ENCODE measurements at places on chromosomes 4 and X.

DNA sequence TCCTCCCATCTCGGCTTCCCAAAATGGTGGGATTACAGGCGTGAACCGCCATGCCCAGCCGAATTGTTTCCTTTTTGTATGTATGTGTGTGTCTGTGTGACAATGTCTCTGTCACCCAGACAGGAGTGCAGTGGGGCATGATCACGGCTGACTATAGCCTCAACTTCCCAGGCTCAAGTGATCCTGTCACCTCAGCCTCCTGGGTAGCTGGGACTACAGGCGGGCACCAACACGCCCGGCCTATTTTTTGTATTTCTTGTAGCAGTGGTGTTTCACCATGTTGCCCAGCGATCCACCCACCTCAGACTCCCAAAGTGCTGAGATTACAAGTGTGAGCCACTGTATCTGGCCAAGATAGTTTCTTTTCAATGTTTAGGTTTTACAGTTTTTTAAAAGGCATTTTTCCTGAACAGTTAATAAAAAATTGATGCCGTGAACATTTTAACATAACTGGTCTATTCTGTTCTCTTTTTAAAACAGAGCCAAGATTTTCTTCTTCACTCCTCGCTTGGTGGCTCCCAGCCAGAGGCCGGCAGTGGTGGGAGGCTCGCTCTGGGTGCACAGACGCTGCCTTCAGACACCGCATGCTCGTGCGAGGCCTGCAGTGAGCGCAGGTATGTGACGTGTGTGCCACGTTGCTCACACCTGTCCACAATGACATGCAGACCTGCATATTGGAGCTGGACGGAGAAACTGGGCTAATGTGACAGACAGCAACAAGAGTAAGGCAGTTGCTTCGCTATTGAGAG, 88.5 kb downstream of the FAM193A start:
- no peak for DNase-seq

GRCh38 chr4:71602289-71602900, 181.5 kb downstream of the GC start:
- no peak for DNase-seq

- no peak for DNase-seq
Measured at GRCh38 chr4:48939785-48940184, 33.2 kb upstream of the OCIAD2 start.

- no peak for DNase-seq
Measured at GRCh38 chrX:100208076-100208475, 202.0 kb downstream of the PCDH19 start.

DNA sequence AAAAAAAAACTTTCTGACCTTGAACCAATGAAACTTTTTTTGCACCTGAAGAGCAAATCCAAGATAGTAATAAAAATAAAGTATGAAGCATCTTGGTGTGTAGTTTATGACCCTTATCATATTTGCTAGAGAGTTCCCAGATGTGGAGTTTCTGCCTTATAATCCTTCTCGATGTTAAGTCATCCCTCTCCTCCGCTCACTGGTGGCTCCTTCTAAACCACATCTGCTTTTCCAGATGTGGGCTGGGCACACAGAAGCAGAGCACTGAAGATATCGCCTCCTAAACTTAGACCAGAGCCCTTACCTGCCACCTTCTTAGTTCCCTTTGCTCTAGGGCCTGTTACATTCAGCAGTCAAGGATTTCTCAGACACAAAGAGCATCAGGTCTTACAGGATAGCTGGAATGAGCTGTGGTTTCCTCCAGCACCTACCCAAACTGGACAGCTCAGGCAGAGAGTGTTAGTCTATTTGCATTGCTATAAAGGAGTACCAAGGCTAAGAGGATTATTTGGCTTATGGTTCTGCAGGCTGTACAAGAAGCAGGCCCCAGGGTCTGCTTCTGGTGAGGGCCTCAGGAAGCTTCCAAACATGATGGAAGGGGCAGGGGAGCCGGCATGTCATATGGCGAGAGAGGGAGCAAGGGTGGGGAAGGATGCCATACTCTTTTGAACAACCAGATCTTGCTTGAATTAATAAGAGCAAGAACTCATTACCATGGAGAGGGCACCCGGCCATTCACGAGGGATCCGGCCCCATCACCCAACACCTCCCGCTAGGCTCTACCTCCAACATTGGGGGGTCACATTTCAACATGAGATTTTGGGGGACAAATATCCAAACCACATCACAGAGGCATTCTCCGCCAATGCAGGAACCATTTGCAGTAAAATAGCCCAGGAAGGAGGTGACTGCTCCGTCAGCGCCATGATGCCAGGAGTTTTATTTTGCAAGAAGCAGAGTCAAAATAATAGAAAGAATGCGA, 75.6 kb upstream of the HELT start:
- no peak for DNase-seq

DNA sequence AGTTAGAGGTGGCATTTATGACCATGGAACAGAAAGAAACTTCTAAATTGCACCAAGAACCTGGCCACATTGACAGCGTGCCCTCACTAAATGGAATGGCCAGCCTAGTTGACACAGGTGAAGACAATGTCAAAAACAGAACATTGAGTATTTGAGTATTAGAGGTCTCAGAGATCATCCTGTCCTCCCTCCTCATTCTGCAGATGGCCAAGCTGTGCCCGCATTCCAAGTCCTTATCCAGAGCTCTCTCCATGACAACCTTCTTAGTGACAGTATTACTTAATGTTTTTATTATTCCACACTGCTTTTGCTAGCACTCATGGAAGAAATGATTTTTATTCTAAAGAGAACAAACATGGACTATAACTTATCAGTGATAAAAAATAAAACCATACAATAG, 9.9 kb upstream of the CCDC110 start:
- no peak for DNase-seq

DNA sequence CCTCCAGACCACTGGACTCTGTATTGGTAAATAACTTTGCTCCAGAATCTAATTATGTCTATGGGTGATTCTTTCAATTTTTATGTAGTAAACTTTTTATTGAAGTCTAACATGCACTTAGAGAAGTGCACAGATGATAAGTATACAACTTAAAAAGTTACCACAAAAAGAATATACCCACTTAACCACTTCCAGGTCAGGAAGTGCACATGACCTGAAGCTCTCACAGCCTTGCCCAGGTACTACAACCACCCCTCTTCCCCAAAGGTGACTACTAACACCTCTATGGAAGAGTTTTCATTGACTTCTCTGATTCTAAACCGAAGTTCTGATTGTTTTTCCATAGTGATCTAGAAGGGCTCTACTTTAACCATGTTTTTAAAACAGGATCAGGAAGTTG, 43.6 kb upstream of the SPRY1 start:
- DNase-seq: no peak

DNA sequence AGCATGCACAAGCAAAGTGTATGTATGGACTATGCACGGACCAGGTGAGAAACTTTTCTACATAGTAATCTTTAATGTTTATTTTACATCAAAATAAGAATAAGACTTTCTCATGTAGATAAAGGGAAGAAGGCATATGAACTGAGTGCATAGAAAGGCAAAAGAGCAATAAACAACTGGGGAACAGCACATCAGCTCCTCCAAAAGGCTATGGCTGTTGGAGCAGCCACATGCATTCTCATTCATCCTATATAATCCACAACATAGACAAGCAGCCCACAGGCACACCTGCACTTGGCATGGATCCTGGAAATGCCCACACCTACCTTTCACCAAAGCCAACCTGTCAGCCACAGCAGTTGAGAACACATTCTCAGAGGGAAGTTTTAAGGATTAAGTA, 586.9 kb upstream of the INTU start:
- DNase-seq: no peak

- DNase-seq: no peak
Measured at GRCh38 chr4:61427099-61427817, 227.1 kb downstream of the ADGRL3 start.

DNA sequence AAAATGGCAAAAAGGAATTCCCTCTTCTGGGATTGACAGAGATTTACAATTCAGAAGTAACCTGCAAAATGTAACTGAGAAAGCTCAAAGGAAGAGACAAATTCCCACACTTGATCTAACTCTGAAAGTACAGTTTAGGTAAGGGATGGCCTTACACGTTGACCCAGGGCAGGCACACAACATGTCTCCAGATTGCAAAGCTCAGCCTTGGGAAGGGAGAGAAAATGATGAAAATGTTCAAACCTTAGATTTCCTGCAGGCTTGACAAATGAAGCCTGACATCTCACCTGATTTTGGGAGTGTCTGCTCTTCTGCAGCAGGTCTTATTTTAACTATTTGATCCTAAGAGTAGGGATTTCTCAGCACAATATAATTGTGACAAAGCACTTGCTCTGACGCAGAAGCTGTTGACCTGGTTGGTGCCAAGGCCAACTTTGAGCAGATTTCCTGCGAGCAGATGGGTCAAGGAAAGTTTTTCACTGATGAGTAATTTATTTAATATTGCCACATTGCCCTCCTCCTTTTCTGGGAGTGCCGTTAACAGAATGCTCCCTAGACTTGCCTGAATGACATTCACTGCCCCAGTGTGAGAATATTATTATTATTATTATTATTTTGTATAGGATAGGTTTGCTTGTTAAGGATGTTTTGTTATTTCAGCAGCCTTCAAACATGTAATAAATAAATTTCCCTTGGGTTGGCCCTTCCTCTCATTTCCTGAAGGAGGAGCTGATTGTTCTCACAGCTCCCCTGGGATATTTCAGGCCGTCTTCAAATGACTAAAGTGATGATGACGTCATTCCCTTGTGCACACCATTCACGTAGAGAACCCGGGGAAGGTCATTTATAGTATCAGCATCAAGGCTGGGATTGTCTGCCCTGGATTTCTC, 157.1 kb downstream of the VEGFC start:
- no peak for DNase-seq

DNA sequence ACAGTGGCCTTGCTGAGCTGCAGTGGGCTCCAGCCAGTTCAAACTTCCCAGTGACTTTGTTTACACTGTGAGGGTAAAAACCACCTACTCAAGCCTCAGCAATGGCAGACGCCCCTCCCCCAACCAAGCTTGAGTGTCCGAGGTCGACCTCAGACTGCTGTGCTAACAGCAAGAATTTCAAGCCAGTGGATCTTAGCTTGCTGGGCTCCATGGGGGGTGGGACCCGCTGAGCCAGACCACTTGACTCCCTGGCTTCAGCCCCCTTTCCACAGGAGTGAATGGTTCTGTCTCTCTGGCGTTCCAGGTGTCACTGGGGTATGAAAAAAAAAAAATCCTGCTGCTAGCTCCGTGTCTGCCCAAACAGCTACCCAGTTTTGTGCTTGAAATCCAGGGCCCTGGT, 168.9 kb upstream of the INTU start:
- DNase-seq: no peak

GRCh38 chr4:1668488-1668840, 15.6 kb downstream of the FAM53A start:
- no peak for DNase-seq

DNA sequence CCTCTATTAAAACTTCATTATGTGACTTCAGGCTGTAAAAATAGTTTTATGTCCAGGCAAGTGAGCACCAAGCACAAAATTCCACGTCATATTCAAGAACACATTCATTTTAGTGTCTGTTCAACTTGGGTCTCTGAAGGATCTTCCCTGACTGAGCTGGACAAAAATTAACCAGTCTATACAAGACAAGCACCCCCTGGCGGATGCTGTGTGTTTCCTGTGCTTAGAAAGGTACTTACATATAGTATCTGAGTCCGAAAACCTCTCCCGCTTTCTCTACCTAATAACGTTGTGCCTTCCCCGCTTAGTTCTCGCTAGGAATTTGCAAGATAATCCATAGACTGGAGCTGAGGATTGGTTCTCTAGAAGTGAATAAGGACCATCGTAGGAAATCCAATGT, 2214.5 kb upstream of the TENM3 start:
- DNase-seq: no peak

DNA sequence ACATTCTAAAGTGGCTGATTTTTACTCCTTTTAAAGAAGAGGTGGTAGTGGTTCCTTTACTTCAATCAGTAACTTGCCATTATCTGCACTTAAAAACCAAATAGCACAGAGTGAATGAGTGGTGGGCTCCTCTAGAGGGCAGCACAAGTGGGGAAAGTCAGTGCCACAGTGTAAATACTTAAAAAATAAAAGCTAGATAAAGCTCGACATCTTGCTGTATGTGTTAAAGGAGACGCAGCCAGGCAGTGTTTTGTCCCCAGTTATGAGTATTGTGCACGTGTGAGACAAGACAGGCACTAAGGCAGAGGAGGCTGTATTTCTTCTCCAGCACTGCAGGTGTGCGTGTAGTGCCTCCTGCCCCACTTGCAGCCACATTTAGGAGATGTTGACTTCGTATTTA, 24.6 kb downstream of the NAP1L5 start:
- peak; percentile 12 for DNase-seq

DNA sequence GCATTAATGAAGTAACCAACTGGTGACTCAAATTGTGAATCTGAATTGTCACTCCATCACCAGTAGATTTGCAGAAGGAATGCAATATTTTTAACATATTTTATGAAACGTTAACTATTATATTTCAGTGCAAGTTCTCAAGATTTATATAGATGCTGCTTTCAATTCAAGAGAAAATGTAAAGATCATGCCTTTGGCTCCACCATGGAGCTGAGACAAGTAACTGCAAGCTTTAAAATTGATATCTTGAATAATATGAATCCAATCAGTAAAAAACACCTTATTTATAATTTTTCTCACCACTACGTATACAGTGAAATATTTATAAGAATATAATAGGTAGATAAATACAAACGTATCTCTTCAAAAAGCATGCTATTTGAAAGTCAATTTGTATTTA, 27.8 kb upstream of the GALNTL6 start:
- no peak for DNase-seq

DNA sequence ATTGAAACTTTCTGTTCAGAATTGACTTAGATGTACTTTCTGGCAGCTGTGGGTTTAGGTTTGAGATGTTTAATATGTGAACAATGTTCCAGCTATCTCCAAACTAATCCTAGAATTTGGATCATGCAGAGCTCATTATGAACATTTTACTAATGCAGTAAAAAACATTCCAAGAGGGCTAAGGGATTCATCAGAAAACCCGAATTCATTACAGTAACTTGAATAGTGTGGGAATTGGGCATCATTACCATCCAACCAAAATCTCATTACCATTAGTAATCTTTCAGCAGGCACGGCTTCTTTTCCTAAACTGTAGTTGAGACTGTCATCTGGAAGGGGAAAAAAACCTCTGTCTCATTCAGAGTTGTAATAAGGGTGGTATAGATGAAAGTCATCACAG, 91.0 kb downstream of the LIMCH1 start:
- no peak for DNase-seq

GRCh38 chr4:36326476-36327029, 45.1 kb downstream of the DTHD1 start:
- DNase-seq: no peak

- no peak for DNase-seq
Measured at GRCh38 chrX:119602701-119603255, 3.4 kb downstream of the NKRF start.

GRCh38 chrX:134338527-134338926, 101.5 kb downstream of the CCDC160 start:
- DNase-seq: no peak

GRCh38 chr4:169337510-169337909, 66.8 kb upstream of the SH3RF1 start:
- no peak for DNase-seq

GRCh38 chr4:16168144-16168543, 58.1 kb downstream of the TAPT1 start:
- DNase-seq: no peak

Data from CD4-positive, alpha-beta memory T cell (primary cell).